ENCODE measurements at places on chromosomes 1 and 21.

DNA sequence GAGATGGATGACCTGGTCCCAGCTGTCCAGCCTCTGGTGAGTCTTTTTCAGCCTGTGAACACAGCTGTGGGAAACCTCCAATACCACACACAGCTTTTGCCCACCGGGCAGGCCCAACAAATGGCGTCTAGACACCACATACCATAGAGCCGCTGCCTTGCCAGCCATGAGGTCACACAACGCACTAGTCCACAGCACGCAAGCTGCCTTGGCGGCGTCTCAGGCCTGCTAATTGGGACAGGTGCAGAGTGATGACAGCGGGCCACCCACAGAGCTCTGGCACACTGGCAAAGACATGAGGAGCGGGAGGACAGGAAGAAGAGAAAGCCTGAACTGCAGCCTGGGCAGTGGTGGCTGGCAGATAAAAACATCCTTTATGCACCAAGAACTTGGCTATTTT is 125.5 kb downstream of the ADAMTS1 start:
- DNase-seq = no peak

DNA sequence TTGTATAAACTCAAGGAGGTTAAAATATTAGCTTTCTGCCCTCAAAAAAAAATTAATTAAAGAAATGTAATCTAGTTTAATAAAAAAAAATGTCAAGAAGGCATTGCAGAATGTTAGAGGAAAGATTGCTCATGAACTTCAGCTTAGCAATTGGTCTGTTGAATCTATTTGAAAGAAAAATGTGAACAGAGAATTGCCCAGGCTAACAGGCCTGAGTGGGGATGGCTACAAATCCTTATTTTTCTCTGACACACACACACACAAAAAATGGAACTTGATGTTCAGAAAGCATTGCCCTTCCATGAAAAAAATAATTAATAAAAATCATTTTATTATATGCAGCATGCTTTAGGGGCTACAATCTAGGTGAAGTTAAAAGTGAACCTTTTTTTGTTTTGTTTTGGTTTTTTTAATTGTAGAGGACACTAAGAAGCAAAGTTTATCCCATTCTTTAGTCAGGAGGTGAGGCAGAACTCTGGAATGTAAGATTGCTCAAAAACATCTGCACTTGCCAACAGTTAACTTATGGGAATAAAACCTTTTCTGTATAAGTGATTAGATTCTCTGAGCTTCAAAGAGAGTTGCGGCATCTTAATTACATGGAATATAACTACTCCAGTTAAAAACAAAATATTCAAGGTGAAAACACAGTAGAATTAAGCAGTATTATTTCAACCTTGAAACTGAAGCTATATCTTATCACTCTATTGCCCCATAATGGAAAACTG is 658.5 kb upstream of the ADGRL2 start:
- no peak for DNase-seq

- no peak for DNase-seq
These were observed 105.8 kb downstream of the SMYD2 start for GRCh38 chr1:214386747-214387146.

DNA sequence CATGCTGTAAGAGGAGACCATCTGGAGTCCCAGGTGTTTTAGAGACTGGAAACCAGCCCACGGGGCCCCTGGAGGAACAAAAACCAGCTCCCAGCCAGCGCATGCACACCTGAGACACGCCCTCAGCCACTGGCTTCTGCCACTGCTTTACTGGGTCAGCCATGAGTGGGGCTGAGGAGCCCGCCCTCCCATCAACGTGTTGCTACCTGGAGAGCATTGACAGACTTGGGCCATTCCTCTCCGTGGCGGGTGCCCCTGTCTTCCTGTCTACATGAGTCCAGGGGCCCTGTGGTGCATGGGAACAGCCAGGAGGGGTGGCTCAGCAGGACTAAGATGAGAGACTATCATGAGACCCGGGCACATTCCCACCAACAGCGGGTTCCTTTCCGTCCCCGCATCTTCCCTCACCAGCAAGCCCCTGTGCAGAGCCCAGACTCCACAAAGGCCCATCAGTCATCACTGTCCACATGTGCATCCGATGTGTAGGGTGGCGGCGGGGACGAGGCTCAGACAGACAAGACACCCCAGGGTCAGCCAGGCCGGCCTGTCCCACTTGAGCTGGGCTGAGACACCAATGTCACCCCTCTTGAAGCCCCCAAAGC is 45.4 kb upstream of the POFUT2 start:
- DNase-seq = no peak

GRCh38 chr1:45275054-45275453 is 51.6 kb upstream of the HPDL start:
- no peak for DNase-seq

GRCh38 chr1:47924270-47925048 is 72.7 kb downstream of the TRABD2B start:
- DNase-seq = no peak

DNA sequence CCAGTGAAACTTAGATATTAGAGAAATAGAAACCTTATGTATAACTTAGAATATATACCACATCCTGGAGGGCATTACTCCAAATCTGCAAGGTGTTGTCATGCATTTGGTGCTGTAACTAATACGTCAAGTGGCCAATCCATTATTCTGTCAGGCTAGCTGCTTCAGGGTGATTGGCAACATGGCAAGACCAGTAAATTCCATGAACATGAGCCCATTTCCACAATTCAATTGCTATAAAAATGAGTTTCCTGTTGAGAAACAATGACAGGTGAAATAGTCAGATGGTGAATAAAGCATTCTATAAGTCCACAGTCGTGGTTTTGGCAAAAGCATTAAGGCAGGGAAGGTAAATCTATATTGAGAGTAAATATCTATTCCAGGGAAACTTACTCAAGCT is 566.0 kb downstream of the ADGRL2 start:
- no peak for DNase-seq

- no peak for DNase-seq
These were observed 724.6 kb downstream of the USP25 start for GRCh38 chr21:16454399-16454798.

DNA sequence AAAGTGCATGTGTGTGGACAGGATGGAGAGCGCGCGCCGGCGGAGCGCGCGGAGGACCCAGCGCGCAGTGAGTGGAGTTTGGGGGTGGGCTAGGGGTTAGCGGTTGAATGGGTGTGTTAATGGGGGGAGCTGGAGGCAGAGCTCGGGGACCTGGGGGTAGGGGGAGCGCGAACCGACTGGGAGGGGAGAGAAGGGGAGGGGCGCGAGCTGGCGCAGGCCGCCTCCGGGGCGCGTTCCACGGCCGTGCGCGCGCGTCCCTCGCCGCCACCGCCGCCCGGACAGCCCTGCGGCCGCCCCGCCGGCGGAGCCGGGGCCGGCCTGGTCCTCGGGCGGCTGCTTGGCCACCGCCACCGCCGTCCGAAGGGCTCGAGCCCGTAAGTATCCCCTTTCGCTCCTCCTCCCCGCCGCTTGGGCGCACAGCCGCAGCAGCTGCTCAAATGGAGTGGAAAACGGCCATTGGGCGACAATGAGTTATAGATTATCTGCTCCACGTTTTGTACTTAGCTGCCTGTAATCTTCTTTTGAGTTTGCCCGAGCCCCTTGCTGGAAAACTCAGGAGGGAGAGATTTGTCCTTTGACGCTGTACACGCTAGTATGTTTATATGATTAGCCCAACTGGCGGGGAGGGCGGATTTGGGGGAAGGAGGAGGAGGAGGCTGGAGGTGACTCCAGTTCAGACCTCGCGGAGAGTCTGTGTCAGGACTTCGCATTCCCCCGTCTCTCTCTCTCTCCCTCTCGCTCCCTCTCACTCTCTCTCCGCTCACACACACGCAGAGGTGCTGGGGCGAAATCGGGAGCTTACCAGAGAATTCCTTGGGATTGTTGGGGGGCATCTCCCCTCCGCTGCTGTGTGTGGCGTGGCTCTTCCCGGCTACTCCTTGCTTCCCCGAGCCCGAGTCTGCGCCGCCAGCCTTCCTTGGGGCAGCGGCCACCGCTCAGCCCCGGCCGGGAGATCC is at the start of gene ADGRL2:
TSS of gene ADGRL2 (plus strand) at position 240 of the 956 bp plus-strand sequence. CDS start 36,051 bp downstream, outside the sequence.
- no peak for DNase-seq

DNA sequence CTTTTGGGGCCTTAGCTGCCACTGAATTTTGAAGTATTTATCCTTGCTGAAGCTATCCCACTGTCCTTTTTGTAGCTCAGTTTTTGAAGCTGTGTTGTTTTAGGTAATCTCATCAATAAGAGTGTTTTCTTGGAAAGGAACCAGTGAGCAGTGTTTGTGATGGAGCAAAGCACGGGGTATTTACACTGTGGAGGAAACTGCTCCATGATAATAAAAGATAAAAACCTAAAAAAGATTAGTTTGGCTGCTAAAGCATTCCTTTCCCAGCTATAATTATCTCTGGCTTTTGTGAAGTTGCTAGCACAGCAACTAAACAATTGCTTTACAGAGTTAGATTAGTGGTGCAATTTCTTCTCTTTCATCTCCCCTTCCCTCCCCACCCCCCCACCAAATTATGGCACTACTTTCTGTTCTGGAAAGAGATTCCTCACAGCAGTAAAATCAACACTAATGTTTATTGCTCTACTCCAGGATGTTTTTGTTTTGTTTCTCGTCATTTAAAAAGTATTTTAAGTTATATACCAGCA is 21.5 kb downstream of the SRRM1 start:
- no peak for DNase-seq

- DNase-seq = no peak
These were observed 4.5 kb upstream of the FAM177B start for GRCh38 chr1:222732216-222733159.

DNA sequence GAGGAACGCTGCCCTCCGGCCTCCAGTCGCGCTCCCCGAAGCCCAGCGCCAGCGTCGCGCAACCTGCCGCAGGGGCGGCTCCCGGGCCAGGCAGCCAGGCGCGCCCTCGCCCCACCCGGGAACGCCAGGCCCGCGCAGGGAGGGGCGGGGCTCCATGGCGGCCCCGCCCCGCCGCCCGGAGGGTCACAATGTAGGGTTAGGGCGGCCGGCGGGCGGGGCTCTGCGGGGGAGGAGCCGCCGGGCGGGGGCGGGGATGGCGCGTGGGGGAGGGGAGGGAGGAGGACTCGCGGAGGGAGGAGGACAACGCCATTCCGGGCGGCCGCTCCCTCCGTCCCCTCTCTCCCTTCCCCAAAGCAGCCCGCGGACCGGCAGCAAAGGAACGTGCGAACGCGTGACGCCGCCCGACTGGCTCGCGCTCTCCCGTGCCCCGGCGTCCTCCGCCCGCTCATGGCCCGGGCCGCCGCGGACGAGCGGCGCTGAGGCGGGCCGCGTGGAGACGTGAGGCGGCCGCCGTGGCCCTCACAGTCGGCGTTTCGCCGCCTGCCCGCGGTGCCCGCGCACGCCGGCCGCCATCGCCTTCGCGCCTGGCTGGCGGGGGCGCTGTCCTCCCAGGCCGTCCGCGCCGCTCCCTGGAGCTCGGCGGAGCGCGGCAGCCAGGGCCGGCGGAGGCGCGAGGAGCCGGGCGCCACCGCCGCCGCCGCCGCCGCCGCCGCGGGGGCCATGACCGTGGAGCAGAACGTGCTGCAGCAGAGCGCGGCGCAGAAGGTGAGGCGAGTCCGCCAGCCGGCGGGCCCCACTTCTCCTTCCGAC is at the start of gene USP25:
TSS of gene USP25 (plus strand) at position 309 of the 810 bp plus-strand sequence. CDS start at position 721, 412 bp downstream.
- DNase-seq = no peak

DNA sequence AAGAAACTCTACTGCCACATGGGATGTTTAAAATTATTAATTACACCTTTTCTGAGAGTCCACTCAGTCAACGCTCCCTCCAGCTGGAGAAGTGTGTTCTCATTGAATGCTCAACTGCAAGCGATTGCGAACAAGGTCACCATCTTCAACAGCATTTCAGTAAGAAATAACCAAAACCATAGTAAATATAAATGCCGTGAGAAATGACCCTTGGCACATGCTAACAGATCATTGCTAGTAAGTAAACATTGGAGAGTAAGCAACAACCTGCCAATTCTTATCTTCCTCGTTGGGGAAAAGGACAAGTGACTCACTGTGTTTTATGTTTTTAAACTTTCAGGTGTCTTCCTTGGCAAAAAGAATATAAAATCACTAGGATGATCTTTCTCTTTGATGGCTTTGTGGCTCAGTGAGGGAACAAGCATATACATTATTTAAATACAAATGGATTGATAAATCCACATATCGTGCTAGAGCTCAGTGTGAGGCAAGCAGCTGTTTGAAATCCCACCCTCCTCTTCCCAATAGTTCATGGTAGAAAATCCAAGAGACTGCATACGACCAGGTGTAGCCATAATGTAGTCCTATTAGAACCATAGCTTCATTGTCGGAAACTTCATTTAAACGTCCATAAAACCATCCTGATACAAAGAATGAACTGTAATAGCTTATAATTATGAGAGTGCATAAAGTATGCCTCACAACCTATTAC is 214.6 kb downstream of the GRIK1 start:
- no peak for DNase-seq

GRCh38 chr1:23167353-23168078 is 1.1 kb downstream of the LUZP1 start:
- DNase-seq = no peak

DNA sequence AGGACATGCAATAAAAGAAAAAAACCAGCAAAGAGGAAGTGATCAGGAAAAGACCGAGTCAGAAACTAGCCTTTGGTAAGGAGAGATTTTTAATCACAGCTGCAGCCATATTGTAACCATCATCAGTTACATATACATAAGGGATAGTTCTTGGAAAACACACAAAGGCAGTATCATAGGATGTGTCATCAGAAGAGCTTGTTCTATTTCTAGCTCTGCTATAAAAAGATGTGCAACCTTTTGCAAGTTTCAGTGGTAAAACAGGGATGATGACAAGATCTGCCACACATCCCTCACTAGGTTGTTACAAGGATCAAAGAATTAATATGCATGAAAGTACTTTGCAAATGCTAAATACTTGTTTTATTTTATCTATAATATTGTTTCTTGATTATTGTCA is 342.0 kb downstream of the VAV3 start:
- no peak for DNase-seq

- DNase-seq = no peak
These were observed 201.7 kb downstream of the FGGY start for GRCh38 chr1:59498640-59499039.

DNA sequence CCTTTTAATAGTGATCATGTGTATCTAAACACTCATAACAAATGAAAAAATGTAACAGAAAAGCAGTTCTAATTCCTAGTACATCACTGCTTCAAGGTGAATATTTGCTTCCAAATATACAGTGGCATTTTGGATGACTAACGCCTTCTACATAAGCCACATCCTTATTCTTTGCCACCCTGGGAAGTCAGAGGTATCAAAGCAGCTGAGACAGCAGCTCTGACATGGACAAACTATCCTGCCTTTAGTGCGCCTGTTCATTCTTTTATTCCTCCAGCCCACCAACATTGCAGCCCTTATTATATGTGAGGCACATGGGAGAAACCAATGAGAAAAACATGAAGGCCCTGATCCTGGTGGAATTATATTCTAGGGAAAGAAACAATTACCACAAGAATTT is 183.0 kb downstream of the APP start:
- no peak for DNase-seq

DNA sequence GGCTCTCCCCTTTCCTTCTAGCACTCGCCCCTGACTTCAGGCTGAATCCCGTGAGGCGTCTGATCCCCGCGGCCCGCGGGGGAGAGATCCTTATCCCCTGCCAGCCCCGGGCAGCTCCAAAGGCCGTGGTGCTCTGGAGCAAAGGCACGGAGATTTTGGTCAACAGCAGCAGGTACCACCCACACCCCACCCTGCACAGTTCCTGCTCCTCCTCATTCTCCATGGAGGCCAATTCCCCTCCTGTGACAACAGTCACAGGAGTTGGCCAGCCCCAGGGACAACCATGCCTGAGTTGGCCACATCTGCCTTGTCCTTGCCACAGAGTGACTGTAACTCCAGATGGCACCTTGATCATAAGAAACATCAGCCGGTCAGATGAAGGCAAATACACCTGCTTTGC is 20.0 kb downstream of the TMEM81 start:
- no peak for DNase-seq

All from cortex of kidney (tissue), 1 donor.